ENCODE measurements at places on chromosomes 3 and 15. TPM values are rescaled to one million over a fixed set of nuclear protein-coding genes. Genes with fewer than 3 reads are reported as not detected.

Gene FYCO1
- 17.5 TPM for polyA plus RNA-seq

Gene LARP6
- polyA plus RNA-seq: 15.5 TPM

Gene LRRC34
- 18.1 TPM for polyA plus RNA-seq

Gene CFAP100
- 1.7 TPM for polyA plus RNA-seq

Gene CCR3
- polyA plus RNA-seq: not detected

Gene CLEC3B
- 11.9 TPM for polyA plus RNA-seq

Gene SLC22A13
- polyA plus RNA-seq: 4.4 TPM

Gene CCDC33
- polyA plus RNA-seq: 9.0 TPM

Gene CP
- polyA plus RNA-seq: 0.70 TPM

Gene ITGB5
- 85.0 TPM for polyA plus RNA-seq

Gene ST3GAL6
- 100 TPM for polyA plus RNA-seq

Gene SLC24A1
- 25.9 TPM for polyA plus RNA-seq

Gene RNF123
- 35.0 TPM for polyA plus RNA-seq

Gene GLDN
- 0.28 TPM for polyA plus RNA-seq

Gene ALDH1L1
- polyA plus RNA-seq: 44.0 TPM

Gene C15orf39
- polyA plus RNA-seq: 9.4 TPM

Gene CSK
- 46.2 TPM for polyA plus RNA-seq

Gene GCSAM
- polyA plus RNA-seq: 3.0 TPM

Gene CTSH
- polyA plus RNA-seq: 125 TPM

Gene CD200R1
- polyA plus RNA-seq: 0.53 TPM

Gene LCTL
- polyA plus RNA-seq: 0.42 TPM

Gene DISP2
- polyA plus RNA-seq: 0.35 TPM

Gene NPHP3
- 88.9 TPM for polyA plus RNA-seq

Gene MKRN2OS
- polyA plus RNA-seq: 2.6 TPM

Gene DOCK3
- 2.1 TPM for polyA plus RNA-seq

Gene A4GNT
- polyA plus RNA-seq: 1.8 TPM

Gene CYP1A2
- polyA plus RNA-seq: 0.18 TPM

Gene MINAR1
- 1.6 TPM for polyA plus RNA-seq

Gene TM4SF4
- 1.9 TPM for polyA plus RNA-seq

Gene TLR9
- 0.18 TPM for polyA plus RNA-seq

Gene RPUSD3
- 36.1 TPM for polyA plus RNA-seq

Gene PCOLCE2
- polyA plus RNA-seq: 6.0 TPM

Gene TMEM212
- polyA plus RNA-seq: 0.32 TPM

Gene IGDCC3
- polyA plus RNA-seq: 8.1 TPM

Gene SLC6A20
- polyA plus RNA-seq: 0.37 TPM

Gene RHOA
- polyA plus RNA-seq: 511 TPM

Gene LIPH
- polyA plus RNA-seq: 0.93 TPM

Gene MYRIP
- polyA plus RNA-seq: 1.6 TPM

Gene GRK7
- polyA plus RNA-seq: 0.18 TPM

Gene TGM4
- polyA plus RNA-seq: 0.18 TPM

Gene SAMD7
- not detected for polyA plus RNA-seq

Gene ANKDD1A
- 8.8 TPM for polyA plus RNA-seq

Gene TEX55
- not detected for polyA plus RNA-seq

Gene C3orf85
- 17.9 TPM for polyA plus RNA-seq

Gene FANCD2OS
- polyA plus RNA-seq: 0.81 TPM

Gene LRRN1
- polyA plus RNA-seq: 23.4 TPM

Gene PAQR9
- polyA plus RNA-seq: 0.68 TPM

Gene SNTN
- not detected for polyA plus RNA-seq

Gene MCTP2
- 22.3 TPM for polyA plus RNA-seq

Gene GOLGA8N
- polyA plus RNA-seq: 35.4 TPM

Gene SLC28A2
- polyA plus RNA-seq: 1.0 TPM

Gene ATP8B4
- 3.8 TPM for polyA plus RNA-seq

Gene LTF
- polyA plus RNA-seq: 1.7 TPM

Gene EFCC1
- 1.7 TPM for polyA plus RNA-seq

Gene DPPA2
- 1.0 TPM for polyA plus RNA-seq

Gene NRROS
- polyA plus RNA-seq: 2.6 TPM

Gene MED12L
- polyA plus RNA-seq: 2.7 TPM

Gene KBTBD13
- 0.07 TPM for polyA plus RNA-seq

Data from left kidney (tissue), 8 donors.